Femur (tissue), 1 donor: ENCODE measurements at places on chromosomes 16 and 17.

DNA sequence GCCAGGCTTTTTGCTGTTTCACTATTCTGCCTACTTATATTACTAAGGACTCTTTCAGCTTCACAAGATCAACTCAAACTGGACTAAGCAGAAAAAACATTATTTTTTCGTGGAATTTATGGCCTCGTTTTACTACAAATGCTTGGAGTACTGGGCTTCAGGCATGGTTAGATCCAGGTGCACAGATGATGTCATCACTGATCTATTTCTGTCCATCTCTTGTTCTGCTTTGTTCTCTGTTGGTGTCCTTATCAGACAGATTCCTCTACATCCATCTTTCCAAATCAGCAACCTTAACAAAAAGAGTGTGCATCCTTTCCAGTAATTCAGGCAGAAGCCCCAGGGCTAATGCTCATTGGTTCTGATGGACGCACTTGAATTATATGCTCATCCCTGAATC, 109.9 kb upstream of the DNAH9 start:
- DNase-seq, result no peak

- DNase-seq, result no peak
Observed at GRCh38 chr17:73735245-73735644, 91.0 kb upstream of the SDK2 start.

DNA sequence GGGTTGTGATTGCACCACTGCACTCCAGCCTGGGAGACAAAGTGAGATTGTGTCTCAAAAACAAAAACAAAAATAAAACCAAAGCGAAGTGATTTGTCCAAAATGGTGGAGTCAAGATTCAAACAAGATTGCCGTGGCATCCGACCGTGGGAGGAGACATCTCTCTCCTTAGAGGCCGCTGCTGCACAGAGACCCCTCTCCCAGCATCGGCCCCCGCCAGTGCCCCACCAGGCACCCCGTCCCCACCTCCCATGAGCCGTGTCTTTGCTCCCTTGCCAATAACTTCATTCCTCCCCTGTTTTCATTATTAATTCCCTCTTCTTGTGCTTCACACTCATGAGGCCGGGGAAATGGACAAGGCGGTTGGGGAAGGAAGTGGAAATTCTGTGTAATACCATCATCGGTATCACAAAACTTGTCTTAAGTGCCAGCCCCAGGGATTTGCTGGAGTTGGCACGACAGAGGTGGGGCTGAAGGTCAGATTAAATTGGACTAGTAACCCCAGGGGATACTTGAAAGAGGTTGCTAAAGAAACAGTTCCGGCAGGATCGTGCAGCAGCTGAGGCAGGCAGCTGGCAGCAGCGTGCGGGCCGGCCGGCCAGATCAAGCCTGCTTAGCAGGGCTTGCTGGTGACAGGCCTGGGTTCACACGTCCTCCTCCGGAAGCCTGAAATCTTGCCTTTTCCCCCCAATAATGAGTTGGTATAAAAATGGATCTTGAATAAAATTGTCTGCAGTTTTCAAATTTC, 66.8 kb downstream of the RTN4RL1 start:
- DNase-seq, result no peak

- DNase-seq, result no peak
Observed at GRCh38 chr17:60926466-60927183, 249.0 kb downstream of the BCAS3 start.

DNA sequence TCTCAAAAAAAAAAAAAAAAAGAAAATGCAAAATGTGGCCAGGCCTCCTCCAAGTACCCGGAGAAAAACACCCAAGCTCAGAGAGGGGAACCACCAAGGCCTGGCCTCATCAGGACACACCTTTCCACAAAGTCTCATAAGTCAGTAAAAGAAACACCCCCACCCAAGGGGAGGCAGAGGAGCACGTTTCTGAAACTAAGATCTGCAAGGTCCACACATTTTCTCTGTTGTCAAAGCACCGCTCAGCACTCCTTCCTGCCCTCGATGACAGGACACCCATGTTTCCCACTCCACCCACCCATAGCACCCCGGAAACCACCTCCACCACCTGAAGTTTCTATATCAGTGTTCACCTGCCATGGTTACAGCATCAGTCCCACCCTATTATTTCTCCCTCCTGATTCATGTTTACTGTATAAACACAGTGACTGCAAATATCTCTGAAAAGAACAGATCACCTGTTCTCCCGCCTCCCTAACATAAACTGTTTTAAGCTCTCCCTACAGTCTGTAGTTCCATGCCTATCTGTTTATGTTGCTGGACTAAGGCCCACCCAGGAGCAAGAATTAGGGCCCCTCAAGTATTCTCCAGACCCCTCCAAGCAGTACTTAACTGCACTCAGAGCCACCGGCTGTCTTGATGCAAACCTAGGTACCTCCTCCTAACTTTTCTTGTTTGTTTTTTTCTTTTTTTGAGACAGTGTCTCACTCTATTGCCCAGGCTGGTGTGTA, 2.0 kb downstream of the CORO7 start:
- no peak for DNase-seq

- DNase-seq, result no peak
Observed at GRCh38 chr17:2929881-2930533, 133.4 kb downstream of the OR1D5 start.

GRCh38 chr17:48484256-48484655, 46.6 kb downstream of the HOXB1 start:
- DNase-seq, result no peak

- DNase-seq, result no peak
Observed at GRCh38 chr16:85571813-85572619, 41.1 kb upstream of the GSE1 start.

- no peak for DNase-seq
Observed at GRCh38 chr17:70166615-70167014, 2.7 kb upstream of the KCNJ2 start.

GRCh38 chr17:79739148-79740062, 8.7 kb downstream of the ENPP7 start:
- DNase-seq, result no peak

DNA sequence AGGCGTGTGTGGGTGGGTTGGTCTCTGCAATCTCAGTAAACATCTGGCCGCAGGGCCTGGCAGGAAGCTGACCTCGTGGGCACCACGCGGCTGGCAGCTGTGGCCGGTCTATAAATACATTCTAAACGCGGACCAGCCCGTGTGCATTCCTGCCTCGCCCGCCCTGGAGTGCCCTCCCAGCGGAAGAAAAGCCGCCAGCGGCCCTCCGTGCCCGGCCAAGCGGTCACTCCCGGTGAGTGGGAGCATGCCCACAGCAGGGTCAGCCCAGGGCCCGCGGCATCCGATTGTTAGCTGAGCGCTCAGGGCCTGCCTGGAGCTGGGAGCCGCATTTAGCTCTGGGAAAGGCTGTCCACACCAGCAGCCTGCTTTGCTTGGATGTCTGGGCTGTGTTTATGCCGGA, 10.3 kb downstream of the ZNF469 start:
- peak; percentile 84 for DNase-seq

GRCh38 chr16:30525844-30526136, 576 bp downstream of the ZNF768 start:
- DNase-seq, result no peak

GRCh38 chr16:350203-350602, 2.3 kb downstream of the AXIN1 start:
- DNase-seq, result no peak

DNA sequence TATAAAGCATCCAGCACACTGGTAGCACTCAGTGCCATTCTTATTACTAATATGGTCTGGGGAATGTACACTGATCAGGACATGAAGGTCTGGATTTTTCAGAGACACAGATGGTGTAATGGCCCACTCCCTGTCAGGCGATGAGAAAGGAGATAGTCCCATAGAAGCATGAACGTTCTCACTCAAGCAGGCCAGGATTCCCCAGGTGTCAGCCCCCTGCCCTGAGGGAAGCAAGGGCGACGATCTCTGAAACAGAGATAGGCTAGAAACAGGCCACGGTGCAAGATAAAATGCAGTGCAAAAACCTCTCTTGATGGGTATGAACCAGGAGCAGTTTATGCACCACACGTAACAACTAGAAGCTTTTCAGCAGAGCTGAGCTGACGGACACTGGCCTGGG, 10.6 kb downstream of the PRPSAP1 start:
- no peak for DNase-seq

DNA sequence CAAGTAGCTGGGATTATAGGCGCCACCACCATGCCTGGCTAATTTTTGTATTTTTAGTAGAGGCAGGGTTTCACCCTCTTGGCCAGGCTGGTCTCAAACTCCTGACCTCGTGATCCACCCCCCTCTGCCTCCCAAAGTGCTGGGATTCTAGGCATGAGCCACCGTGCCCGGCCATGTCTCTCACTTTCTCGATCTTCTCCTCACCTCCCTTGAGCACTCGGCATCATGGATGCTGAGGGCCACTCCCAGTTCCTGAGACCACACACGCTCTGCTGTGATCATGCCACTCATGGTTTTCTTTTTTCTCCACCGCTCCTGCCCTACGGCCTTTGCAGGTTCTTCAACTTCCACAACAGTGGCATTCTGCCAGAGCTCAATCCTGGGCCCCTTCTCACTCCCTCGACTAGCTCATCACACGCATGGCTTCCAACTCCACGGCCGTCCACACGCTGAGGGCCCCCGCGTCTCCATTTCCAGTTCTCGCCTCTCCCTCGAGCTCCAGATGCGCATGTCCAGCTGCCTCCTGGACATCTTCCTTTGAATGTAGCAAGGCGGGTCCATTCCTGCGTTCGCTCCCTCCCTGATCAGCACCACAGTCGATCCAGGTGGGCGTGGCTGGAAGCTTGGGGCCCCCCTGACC, 5.5 kb upstream of the NCBP3 start:
- DNase-seq, result no peak

DNA sequence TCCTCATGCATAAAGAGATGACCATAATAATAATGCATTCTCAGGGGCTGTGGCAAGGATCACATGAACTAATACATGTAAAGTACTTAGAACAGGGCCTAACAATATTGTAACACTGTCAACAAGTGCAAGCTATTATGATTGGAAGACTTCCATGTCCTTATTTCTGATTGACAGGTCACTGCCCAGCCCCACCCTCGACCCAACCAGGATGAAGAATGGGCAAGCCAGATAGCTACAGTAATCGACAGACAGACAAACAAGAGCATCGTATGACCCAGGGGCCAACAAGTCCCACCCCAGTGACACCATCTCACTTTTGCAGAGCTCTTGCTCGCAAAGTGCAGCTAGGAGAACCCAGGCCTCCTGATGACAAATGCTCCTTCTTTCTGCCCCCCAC, 14.6 kb upstream of the MMP2 start:
- no peak for DNase-seq

DNA sequence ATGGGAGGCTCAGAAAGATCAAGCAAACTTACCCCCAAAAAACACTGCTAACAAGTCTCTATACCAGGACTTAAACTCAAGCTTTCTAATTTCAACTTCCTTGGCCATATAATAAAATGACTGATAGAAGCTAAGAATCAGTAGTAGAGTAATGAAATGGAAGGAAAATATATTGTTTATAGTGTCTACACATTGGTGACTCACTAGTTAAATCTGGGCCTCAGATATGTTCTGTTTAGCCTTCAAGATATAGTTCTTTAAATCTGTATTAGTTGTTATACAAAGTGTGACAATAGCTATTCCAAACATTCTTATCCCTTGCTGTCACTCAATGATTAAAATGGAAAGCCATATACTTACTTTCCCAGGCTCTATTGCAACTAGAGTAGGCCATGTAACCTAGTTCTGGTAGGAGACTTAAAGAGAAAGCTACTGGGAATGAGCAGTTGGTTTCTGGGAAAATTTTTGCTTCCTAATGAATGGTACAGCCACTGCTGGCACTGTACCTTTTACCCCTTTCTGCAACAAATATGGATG, 18.3 kb downstream of the SSH2 start:
- DNase-seq, result no peak

DNA sequence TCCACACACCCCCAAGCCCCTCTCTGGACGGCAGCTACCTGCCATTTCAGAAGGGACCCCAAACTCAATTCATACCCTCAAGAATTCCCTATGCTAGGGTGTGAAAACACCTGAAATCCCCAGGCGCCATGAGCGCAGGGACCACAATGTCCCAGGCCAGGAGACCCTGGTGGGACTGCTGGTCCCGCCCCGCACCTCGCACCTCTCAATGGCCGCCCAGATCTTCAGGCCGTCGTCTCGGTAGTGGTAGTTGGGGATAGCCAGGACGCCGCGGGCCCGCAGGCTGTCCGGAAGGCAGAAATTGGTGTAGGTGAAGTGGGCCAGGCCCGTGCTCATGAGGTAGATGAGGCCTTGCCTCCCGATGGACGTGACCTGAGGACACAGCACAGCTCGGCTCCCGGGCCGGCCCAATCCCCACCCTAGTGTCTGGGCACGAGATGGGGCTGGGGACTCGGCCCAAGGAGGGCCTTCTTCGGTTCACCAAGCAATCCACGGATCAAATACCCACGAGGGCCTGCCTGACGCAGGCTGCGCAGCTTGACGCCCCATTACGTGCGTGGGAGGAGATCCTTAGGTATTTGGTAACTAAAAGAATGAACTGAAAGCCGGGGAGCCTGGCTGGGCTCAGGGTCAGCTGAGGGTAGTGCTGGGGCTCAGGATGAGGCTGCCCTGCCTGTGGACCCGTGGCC, 9.2 kb downstream of the ALOXE3 start:
- no peak for DNase-seq

GRCh38 chr17:37117373-37118142, 168.8 kb downstream of the AATF start:
- DNase-seq, result no peak

GRCh38 chr16:81553080-81553813, 108.6 kb downstream of the CMIP start:
- DNase-seq, result peak; percentile 42

DNA sequence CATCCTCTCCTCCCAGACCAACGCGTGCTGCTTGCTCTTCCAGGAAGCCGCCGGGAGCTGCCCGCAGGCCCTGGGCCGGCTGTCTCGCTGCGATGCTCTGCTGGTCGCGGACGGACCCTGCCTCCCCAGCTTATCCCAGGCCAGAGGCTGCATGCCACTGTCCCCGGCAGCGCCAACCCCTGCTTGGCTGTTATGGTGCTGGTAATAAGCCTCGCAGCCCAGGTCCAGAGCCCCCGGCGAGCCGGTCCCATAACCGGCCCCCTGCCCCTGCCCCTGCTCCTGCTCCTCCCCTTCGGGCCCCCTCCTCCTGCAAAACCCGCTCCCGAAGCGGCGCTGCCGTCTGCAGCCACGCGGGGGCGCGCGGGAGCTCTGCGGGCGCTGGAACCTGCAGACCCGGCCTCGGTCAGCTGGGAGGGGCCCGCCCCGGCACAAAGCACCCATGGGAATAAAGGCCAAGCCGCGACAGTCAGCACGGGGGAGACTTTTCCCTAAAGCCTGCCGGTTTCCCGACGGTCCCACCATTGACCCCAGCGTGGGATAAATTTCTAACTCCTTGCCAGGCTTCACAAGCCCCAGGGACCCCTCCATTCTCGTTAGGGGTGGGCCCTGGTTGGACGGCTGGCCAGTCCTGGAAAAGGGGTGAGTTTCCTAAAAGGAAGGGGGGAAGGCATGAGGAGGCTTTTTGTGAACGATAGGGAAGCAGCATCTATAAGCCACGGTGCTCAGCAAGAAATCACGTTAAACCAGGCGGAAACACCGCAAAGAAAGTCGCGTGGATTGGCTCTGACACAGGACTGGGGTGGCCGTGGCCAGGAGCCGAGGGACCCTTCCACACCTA, 11.2 kb downstream of the ENPP7 start:
- DNase-seq, result peak; percentile 86

DNA sequence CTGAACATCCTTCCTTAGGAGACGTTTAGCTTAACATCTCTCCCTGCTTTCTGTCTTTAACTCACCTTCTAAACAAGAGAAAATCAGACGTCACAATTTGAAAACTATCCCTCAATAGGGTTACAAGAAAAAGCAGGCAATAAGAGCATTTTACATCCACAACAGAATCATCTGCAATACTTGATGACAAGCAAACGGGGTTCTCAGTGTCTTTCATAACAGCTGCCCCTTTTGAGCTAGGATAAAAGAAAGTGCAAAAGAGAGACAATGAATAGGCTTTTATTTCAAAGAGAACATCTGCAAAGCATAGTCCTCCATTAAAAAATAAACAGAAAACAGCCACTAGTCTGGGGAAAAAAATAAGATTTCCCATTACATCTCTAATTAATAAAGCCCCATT, 13.2 kb downstream of the XYLT1 start:
- no peak for DNase-seq
